NCI-H1105 (cell line): ENCODE measurements at places on chromosomes 5 and 9.

- DNase-seq: no peak
Measured at GRCh38 chr5:137565450-137565849, 66.3 kb upstream of the SPOCK1 start.

GRCh38 chr5:115098041-115098702 is 71.5 kb downstream of the TRIM36 start:
- DNase-seq: peak; percentile 14

GRCh38 chr5:109693535-109694400 is 4.0 kb downstream of the MAN2A1 start:
- DNase-seq: no peak

GRCh38 chr9:83138422-83139135 is 75.6 kb upstream of the RASEF start:
- DNase-seq: no peak

DNA sequence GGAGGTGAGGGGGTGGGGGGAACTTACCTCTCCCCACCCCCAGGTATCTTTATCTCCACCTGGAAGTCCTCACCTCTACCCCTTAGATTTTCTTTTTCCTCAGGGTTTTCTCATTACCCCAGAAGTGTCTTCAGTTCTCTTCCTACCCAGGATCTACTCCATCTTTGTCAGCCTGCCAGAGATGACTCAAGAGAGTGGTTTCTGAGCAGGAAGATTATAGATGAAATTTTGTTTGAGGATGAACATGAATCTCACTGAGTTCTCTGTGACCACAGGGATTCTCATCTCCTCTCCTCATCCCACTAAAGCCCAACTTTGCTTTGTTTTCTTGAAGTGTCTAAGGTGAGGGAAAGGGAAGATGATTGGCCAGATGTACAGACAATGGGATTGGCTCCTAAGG is 5.2 kb upstream of the HINT2 start:
- no peak for DNase-seq

- DNase-seq: no peak
Measured at GRCh38 chr9:130266236-130267098, 907 bp downstream of the HMCN2 start.

DNA sequence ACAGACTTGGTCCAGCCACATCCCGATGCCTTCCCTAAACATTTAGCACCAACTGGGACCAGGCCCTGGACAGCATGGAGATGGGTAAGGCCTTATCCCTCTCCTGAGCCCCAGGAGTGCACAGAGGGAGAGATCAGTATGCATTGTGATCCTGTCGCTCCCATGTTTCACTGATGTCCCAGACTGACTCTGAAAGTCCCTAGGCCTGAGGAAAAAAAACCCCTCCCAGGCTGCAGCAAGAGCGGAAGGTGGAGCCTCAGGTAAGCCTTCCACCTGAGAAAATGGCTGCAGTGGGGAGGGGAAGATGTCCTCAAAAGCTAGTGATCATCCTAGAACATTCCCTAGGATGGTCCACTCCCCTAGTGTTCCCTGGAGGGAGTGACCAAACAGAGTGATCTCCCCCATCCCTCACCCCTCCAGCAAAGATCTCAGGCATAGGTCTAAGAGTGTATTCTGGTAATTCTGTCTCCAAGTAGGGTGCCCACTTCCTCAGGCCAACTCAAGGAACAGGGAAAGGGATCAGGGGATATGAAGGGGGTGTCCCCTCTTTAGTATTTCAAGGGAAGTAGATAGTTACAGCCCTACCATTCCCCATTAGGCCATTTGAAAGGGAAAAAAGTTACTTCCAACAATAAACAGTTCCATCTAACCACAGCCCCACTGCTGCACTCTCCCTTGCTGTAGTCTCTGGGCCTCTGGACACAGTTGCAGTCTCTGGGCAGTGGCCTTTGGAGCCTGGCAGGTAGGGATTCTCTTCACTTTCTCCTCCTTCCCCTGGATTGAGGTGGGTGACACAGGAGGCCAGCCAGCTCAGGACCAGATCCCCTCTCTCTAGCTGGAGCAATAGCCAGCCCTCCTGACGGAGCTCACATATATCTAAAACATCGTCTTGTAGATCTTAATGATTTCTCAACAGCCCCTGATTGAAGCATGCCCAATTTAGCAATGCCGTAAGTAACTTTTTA is 6.8 kb upstream of the CXXC5 start:
- DNase-seq: no peak

DNA sequence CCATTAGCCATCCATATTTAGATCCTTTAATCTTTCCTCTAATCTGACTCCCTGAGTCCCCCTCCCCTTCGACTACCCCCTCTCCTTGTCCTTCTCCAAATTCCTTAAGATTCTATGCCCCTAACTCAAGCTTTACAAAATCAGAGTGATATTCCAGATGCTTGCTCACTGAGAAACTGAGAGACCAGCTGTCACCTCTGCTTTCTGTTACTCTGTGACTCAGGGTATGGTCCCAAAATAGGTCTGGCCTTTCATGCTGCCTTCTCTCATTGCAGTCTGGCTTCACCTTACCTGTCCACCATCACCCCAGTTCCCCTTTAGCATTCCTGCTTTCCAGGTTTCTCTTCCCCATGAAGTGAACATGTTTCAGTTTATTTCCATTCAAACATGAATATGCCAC is 383.3 kb upstream of the SLC30A5 start:
- no peak for DNase-seq

GRCh38 chr5:9056046-9056445 is 489.8 kb downstream of the SEMA5A start:
- no peak for DNase-seq

DNA sequence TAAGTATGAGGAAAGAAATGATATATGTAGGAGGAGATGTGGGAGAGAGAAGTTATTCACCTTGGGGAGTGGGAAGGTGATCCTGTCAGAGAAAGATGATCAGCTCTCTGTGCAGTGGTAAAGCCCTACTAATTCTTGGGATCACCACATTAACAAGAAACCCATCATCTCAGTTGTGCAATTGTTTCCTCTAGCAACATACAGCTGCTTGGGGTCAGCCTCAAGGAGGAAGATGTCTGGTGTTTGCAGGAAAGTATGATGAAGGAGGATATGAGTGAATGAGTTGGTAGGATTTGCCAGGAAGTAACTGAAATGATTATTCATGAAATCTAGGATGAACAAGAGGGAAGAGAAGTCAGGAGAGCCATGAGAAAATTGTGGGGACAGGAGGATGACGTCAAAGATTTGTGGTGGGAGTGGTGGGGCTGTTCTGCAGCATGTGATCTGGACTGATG is 50.1 kb downstream of the TNFSF8 start:
- no peak for DNase-seq

DNA sequence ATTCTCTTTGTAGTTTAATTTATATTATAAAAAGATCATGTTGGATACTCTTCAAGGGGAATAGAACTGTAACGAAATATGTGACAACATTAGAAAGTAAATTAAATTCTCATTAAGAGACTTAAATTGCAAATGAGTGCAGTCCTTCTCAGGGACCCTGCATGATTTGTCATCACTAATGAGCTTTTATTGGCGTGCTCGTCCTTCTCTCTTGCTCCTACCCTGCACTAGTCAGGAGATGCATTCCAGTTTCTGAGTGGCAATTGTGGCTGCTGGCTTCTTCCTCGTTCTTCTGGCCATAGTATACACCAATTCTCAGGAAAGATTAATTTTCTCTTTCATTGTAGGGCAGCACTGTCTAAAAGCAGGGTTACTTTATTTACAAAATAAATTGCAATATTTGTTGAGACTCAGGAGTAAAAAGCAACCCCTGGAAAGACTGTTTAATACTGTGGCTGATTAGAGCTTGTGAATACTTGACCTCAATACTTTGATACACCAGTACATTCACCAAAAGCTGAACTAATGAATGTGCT is 376.3 kb upstream of the CHD1 start:
- DNase-seq: no peak

- no peak for DNase-seq
Measured at GRCh38 chr9:109114670-109115069, 5.1 kb downstream of the TMEM245 start.

DNA sequence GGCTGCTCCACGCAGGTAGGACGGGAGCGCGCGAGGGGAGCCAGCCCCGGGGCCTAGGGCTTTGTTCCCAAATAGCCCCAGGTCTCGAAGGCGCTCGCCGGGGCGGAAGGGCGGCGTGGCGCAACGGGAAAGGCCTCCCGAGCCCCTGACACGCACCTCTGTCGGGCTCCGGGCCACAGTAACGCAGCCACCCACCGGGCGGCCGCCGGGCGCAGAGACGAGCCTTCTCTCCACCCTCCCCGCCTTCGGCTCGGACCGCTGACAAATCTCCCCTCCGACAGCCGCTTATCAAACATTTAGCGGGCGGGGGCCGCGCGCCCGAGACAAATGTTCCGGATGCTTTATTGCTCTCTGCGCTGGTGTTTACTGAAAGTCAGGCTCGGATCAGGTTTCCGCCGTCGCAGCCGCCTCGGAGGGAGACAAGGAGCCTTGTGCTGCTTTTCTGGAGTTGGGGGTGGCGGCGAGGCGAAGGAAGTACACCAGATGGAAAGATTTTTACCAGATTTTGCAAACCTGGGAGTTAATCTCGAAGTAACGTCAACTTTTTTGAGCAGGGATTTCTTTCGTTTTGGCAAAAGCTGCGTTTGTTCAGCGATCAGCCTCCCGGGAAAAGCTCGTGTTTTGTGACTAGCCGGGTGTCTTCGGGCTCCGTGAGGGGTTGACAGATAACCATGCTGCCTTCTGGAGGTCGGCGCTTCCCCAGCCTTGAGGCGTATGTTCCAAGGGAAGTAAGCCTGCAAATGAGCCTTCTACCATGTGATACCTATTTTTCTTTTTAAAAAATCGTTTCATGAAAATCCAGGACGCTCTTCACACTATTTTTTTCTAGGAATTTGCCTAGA is 950 bp downstream of the RGMB start:
- no peak for DNase-seq

DNA sequence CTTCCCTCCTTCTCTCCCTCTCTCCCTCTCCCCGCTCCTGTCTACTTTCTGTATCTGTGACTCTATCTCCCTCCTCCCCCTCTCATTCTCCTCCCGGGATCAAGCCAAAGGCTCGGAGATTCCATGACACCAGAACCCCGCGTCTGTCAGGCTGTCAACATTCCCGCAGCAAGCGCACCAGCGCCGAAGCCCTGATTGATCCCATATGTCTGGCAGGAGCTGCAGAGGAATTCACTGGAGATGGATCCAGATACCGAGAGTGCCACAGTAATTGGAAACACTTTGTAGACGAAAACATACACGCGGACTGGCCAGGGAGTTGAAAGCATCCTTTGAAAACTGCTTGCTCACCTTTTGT is 300 bp upstream of the SVEP1 start:
- no peak for DNase-seq

DNA sequence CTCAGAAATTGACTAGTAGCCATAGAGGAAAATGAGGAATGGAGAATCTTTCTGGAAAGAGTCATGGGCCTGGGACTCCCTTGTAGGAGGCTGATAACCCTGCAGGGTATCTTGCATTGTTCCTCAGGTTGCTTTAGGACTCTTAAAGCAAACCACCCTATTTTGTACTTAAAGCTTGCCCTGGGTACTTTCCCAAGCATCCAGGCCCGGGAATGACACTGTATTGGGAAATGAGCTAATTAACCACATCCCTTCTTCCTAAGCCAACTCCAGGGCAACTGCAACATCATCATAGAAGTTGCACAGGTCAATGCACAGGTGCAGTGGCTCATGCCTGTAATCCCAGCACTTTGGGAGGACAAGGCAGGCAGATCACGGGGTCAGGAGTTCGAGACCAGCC is 55.9 kb downstream of the UGCG start:
- DNase-seq: no peak

- no peak for DNase-seq
Measured at GRCh38 chr5:39158127-39158593, 61.2 kb downstream of the FYB1 start.

DNA sequence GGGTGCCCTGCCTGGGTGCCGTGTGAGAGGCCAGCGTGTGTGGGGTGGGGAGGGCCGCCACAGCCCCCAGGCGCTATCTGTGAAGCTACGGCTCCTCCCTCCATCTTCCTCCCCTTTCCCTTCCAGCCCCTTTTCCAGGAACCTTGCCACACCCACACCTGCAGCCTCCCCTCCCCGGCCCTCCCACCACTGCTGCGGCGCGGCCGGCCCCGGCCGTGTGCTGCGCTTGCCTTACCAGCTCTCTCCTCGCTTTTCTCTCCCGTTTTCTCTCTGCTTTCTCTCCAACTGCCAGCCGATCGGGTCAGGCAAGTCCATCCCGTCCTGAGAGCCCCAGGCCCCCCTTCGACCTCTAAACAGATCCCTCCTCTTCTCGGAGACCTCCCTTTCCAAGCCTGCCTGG is 21.4 kb downstream of the GOLGA2 start:
- DNase-seq: no peak

DNA sequence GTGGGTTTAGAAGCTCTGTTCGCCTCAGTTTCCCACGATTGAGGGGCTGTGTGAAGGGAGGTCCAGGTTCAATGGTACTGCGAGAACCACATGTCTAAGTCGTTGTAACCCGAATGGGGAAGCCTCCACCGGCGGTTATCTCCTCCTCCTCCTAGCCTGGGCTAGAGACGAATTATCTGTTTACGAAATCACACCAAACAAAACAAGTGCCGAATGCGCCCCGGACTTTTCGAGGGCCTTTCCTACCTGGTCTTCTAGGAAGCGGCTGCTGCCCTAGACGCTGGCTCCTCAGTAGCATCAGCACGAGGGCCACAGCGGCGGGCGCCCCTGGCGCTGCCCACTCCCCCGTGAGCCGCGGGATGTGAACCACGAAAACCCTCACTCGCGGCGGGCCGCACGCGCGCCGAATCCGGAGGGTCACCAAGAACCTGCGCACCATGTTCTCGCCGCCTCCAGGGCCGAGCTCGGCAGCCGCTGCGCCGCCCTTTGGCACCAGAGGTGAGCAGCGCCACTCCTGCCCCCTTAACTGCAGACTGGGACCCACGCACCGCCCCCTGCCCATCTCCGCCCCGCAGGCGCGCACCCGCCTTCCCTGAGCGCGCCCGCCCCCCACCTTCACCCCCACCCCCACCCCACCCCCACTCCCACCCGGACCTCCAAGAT is at the start of gene CDKN2A:
TSS of gene CDKN2A (minus strand) at position 500 of the 663 bp plus-strand sequence.
- DNase-seq: no peak

GRCh38 chr5:64615895-64616294 is 74.4 kb upstream of the SHISAL2B start:
- no peak for DNase-seq

DNA sequence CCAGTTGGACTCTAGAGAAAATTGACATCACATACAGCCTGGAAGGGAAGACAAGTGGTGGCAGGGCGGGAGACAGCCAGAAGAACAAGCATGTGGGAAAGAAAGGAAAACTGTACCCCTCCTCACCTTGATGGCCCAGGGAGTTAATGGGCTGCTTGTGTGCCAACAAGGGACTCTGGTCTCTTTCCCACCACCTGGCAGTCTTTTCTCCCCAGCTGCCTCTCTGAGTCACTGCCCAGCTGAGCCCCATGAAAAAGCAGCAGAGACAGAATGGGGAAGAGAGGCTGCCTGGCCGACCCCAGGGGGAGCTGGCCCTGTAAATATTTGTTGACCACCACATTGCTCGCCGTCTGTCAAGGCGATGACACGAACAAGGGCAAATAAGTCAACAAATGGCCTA is 359.4 kb downstream of the ENC1 start:
- DNase-seq: no peak

- DNase-seq: no peak
Measured at GRCh38 chr5:180498378-180498777, 4.2 kb downstream of the CNOT6 start.

- DNase-seq: no peak
Measured at GRCh38 chr9:107874591-107875369, 385.2 kb upstream of the KLF4 start.
